Neural progenitor cell (in vitro differentiated cells): ENCODE measurements at places on chromosomes 5 and 9. TPM values are rescaled to one million over a fixed set of nuclear protein-coding genes. Genes with fewer than 3 reads are reported as not detected.

DNA sequence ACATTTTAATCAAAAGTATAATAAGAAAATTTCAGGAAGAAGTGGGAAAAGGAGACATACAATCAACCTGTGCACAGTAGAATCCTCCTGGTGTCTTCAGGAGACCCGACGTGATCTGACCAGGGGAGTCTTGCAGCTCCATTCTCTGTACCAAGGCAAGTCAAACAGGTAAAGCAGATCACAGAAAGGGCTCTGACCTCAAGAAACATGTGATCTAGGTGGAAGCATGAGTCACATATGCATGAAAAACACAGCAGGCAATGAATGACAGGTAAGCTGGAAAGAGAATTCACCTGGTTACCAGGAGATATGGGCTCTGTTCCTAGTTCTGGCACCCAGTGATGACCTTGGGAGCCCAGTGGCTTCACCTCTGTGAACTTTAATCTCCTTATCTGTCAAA, 19.4 kb upstream of the FABP6 start:
- DNase-seq, result no peak

DAPK1 gene
- 29.5 and 47.5 TPM in 2 replicates for total RNA-seq

OGN gene
- total RNA-seq, result not detected in 2 replicates

GRCh38 chr5:175892015-175892800, 20.8 kb downstream of the CPLX2 start:
- no peak for DNase-seq

LCN15 gene
- total RNA-seq, result not detected in 2 replicates
